ENCODE measurements at places on chromosomes 7 and 10.

GRCh38 chr10:90859321-90859751 lies 1.5 kb upstream of the HTR7 start:
- DNase-seq, result no peak

DNA sequence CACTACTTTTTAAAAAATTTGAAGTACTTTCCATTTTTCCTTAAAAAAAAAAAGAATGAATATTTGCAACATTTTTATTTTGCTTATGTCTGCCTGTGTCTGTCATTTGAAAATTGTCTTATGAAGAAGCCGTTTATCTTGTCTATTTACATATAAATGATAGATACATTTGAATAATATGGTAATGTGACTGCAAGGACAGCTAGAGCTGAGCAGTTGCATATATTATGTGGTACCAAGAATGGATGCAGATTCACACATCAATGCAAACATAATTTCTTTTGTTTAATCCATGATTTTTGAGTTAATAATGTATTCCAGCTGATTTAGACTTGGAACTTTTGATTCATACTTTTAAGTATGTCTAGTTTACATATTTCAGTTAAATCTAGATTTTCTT lies 268.0 kb downstream of the CDK14 start:
- no peak for DNase-seq

DNA sequence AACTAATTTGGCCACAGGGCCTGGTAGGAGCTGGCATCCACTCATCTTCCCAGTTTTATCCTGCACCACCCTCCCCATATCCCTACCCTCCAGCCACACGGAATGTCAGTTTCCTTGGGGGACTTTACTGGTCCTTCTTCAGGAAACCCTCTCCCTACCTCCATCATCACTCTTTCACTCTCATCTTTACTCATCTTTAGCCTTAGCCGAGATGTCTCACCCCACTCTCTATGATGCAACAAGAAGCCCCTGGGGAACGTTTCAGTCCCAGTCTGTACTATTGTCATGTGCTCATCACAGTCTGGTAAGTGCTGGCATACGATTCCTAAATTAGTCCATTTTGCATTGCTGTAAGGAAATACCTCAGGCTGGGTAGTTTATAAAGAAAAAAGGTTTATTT lies 34.9 kb upstream of the TMEM248 start:
- no peak for DNase-seq

DNA sequence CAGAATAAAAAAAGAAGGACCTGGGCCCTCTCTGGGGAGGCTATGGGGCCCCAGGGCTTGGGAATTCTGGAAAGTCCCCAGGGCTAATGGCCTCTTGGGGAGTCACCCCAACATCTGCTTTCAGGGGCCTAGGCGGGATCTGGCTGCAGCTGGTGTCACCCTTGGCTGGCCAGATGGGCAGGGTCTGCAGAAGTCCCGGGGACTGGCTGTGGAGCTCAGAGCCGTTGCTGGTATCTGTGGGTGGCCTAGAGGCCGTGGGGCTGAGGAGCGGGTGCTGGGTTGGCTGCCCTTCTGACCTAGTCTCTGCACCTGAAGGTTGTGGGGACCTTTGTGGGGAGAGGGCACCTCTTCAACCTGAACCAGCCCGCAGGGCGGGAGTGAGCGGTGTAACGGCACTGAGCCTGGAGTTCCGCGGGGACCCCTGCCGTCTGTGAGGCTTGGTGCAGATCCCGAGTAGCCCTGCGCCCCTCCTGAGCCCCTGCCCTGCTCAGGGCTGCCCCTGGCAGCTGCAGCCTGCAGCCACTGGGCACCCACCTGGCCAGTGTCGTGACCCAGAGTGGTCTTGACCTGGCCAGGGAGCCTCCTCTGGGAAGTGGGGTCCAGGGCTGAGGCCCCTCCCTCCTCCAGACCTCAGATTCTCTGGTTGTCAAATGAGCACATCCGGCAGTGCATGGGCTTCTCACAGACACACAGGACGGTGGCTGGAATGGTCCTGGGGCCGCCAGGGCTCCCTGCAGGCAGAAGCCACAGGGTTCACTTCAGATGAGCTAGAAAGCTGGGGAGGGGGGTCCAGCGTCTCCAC lies 51.5 kb downstream of the UNCX start:
- DNase-seq, result no peak

DNA sequence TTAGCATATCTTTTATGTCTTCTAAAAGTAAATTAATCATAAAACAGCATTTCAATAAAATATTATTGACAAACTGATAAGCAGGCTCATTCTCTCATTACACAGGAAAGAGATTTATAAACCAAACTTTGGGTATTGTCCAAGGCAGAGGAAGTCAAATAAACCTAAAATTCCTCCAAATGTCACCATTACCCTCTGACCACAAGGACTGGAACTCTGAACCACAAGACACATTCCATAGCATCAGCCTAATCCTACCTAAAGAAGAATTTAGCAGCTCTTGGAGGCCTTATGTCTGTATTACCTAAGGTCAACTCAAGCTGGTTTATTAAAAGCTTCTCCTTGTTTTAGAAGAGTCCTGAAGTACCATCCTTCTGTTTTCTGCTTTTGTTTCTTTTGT lies 82.4 kb upstream of the SLC13A1 start:
- no peak for DNase-seq

- DNase-seq, result no peak
These were observed 62.8 kb downstream of the EGFR start for GRCh38 chr7:55081472-55082227.

- DNase-seq, result no peak
These were observed 95.6 kb downstream of the OSBPL3 start for GRCh38 chr7:24884401-24884800.

GRCh38 chr10:114332301-114333192 lies 71.8 kb downstream of the AFAP1L2 start:
- DNase-seq, result no peak

- no peak for DNase-seq
These were observed 6.8 kb downstream of the MYO1G start for GRCh38 chr7:44971902-44972441.
